ENCODE measurements at places on chromosomes 1 and 21. TPM values are rescaled to one million over a fixed set of nuclear protein-coding genes. Genes with fewer than 3 reads are reported as not detected.

DNA sequence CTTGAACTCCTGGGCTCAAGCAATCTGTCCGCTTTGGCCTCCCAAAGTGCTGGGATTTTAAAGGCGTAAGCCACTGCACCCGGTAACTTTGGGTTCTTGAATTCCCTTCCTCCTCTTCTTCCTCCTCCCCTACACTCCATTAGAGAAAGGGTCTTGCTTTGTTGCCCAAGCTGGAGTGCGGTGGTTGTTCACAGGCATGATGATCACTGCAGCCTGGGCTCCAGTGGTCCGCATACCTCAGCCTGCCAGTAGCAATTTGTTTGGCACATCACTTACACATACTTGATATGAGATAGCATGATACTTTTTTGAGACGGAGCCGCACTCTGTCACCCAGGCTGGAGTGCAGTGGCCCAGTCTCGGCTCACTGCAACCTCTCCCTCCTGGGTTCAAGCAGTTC lies 2.2 kb downstream of the DEGS1 start:
- no peak for DNase-seq

DNA sequence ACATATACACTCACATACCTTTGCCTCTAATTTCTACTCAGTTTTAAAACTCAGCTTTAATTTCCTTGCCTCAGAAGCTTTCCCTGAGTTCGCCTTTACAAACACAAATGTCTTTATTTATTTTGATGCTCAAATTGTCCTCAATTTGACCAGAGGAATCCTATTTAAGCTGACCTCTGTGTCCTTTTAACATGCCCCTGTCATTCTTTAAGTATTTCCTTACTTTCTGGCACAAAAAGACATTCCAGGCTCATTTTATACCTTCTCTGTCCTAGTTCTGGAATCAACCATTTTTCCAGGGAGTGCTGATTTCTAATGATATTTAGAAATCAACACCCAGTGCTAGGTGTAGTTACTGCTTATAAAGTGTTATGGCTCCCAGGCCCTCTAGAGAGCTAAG lies 82.5 kb downstream of the OSBPL9 start:
- no peak for DNase-seq

- no peak for DNase-seq
Measured at GRCh38 chr1:13507075-13507474, 6.7 kb downstream of the LRRC38 start.

DNA sequence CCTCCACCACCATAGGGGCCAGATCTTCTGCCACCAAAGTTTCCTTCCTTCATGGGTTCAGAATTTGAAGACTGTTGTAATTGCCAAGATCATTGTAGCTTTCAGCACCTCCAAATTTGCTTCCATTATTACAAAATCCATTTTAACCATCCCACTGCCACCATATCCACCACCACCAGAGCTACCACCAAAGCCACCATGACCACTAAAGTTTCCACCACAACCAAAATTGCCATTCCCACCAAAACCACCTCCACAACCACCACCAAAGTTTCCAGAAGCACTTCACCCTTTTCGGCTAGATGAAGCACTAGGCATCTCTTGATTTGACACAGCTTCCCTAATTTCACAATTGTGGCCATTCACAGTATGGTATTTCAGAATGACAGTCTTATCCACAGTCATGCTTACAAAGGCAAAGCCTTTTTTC lies 45.2 kb downstream of the SLC30A7 start:
- DNase-seq = peak; percentile 25

GRCh38 chr1:6961289-6961688 lies 176.0 kb downstream of the CAMTA1 start:
- DNase-seq = no peak

DNA sequence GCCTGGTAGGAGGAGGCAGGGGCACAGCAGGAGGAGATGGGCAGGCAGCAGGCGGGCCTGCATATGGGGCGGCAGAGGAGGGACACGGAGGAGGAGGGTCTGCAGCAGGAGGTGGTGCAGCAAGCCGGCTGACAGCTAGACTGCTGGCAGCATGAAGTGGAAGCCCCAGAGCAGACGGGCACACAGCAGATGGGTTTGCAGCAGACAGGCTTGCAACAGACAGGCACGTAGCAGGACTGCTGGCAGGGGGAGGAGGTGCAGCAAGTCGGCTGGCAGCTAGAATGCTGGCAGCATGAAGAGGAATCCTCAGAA lies 615 bp downstream of the KRTAP10-5 start:
- no peak for DNase-seq

DNA sequence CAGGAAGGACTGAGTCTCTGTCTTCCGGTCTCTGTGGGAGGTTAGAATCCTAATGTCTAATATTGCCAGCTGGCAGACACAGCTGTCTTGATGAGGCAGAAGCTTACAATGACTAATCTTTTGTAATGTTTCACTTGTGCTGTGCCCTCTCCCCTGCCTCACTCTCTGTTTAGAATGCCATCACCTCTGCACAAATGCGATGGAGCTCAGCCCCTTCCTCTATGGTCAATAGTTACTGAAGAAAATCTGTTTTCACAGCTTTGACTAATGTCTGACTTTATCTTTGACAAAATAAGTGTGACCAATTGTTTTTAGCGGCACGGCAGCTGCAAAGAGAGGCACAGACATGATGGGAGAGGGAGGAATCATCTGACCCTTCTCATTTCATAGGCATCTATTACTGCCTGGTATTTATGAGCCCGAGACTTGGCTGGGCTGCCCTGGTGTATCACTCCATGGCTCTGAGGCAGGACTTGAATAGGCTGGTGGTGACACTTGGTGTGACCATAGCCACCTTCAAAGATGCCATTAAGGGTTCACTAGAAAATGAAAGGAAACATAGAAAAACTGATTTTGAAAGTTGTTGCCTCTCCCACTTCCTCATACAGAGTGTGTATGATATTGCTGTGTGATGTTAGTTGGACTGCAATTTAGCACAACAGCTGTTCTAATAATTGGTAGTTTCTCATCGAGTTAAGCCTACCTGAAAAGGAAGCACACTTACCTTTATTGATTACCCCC lies 163.2 kb upstream of the NBPF11 start:
- DNase-seq = no peak

GRCh38 chr1:8752921-8753713 lies 64.3 kb downstream of the RERE start:
- no peak for DNase-seq

DNA sequence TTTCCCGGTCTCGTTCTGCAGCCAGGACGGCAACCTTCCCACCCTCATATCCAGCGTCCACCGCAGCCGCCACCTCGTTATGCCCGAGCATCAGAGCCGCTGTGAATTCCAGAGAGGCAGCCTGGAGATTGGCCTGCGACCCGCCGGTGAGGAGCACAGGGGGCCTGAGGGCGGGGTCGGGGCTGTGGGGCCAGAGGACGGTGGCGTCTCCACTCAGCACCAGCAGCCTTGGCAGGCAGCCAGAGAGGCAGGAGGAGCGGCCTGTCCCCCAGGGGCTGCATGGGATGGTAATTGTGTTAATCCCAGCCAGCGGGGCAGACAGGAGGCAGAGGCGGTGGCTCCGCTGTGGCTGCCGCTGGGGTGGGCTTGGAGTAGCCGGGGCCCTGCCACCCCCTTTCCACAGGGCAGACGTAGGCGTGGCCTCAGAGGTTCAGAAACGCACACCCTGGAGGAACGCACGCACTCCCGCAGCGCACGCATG lies 12.1 kb downstream of the SAMD11 start:
- no peak for DNase-seq

DNA sequence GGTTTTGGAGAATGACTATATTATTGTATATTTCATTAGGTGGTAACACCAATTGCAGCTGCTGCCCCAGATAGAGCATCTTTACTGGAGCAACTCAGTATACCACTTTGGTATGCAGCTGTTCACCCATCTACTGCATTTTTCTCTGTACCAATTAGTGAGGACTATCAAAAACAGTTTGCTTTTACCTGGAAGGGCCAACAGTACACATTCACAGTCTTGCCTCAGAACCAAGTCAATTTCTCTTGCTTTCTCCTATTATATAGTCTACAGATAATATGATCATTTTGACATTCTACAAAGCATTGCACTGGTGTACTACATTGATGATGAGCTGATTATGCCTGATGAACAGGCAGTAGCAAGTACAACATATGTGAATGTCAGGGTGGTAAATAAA lies 99.3 kb downstream of the PTPRU start:
- DNase-seq = no peak

MFAP2 gene
- total RNA-seq = 0.25 TPM

DNA sequence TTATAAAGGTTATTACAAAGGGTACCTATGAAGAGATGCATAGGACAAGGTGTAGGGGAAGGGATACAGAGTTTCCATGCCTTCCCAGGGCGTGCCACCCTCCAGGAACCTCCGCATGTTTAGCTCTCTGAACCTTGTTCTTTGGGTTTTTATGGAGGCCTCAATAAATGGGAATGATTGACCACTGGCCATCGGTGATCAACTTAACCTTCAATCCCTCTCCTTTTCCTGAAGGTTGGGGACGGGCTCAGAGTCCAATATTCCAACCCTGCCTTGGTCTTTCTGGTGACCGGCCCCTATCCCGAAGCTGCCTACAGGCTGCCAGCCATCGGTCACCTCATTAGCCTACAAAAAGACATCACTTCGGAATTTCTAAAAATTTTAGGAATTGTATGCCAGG lies 11.7 kb downstream of the CD244 start:
- no peak for DNase-seq

DNA sequence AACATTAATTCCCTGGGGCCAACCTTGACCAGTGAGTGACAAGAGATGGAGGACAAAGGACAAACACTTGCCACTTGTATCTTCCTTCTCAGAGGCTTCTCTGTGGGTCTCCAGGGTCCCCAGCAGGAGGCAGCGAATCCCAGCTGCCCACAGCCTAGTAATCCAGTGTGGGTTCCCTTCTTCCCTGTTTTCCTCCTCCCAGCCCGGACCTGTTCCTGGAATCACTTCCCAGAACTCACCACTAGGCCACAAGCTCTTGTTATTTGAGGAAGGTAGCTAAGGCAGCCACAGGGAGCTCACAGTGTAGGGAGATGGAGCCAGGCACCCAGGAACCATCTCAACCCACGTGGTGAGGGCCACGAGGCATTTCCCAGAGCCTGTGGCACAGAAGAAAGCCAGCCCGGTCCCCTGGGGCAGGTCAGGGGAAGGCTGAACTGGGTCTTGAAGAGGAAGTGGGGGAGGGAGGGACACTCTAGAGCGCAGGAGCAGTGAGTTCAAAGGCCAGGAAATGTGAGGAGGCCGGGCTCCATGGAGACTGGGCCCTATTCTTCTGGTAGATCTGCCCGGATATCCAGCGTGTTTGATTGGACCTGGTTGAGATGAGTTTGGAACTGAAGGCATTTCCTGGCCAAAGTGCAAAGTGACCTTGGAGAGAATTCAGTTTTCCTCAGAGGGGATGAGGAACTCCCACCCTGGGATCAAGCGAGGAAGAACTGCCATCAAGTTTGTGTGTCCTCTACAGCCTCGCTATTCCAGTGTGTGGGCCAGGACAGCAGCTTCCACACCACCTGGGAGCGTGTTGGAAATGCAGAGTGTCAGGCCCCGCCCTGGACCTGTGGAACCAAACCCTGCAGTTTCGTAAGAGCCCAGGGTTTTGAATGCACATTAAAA lies 20.3 kb upstream of the C2CD2 start:
- DNase-seq = peak; percentile 14

DNA sequence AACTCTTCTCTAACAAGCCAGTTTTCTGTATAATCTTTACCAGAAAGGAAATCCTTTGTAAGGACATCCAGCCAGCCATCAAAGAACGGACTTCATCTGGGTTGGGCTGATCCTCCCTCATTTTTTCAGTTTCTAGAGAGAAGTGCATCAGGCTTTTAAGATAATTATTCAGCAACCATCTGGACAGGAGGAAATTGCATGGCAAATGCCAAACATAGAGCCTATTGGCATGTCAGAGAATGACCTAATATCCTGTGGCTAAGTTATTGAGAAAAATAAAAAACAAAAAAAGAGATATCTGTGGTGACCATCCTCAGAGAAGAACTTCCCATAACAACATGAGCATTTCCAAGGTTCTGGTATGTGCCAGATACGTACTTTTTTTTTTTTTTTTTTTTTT lies 74.9 kb upstream of the BEND5 start:
- no peak for DNase-seq

DNA sequence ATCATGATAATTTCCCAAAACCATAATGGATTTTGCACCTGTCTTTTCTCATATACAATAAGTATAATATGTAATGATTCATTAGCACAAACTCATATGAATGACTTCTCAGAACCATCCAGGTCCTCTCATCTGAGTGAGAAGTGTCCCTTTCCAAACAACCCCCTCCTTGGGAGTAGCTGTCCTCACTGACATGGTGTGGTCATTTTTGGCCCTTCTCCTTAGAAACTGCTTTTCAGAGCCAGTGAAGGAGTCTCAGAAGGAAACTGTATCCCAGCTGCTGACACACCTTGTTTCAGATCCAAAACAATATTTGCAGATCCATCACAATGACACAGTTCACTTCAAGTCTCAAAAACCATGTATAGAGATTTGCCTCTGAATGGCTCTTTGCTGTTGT lies 95.5 kb downstream of the MIS18A start:
- no peak for DNase-seq

DNA sequence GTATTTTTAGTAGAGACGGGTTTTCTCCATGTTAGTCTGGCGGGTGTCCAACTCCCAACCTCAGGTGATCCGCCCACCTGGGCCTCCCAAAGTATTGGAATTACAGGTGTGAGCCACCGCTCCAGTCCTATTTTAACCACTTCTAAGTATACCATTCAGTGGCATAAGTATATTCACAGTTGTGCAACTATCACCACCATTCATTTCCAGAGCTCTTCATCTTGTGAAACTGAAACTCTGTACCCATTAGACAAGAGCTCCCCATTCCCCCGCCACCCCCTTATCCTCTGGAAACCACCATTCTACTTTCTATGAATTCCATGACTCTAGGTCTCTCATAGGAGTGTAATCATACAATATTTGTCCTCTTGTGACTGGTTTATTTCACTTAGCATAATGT lies 40.2 kb upstream of the CAMTA1 start:
- DNase-seq = no peak

DNA sequence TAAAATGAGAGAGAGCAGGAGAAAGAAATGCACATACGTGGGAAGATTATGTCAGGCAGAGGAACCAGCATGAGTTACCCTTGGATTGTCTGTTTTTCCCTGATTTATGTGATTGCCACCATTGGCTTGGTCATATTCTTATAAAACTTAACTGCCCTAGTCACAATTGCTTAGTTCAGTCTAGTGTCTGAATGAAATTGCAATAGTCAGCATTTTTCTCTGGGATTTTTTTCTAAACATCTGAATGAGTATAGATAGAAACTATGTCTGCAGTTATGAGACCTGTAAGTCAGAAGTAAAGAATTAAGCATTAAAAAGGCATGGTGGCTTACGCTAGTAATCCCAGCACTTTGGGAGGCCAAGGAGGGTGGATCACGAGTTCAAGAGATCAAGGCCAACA lies 889.8 kb downstream of the PLA2G4A start:
- no peak for DNase-seq

GRCh38 chr1:91952187-91952586 lies 3.0 kb downstream of the BRDT start:
- DNase-seq = no peak

- DNase-seq = no peak
Measured at GRCh38 chr1:78426408-78426807, 64.4 kb upstream of the PTGFR start.

DNA sequence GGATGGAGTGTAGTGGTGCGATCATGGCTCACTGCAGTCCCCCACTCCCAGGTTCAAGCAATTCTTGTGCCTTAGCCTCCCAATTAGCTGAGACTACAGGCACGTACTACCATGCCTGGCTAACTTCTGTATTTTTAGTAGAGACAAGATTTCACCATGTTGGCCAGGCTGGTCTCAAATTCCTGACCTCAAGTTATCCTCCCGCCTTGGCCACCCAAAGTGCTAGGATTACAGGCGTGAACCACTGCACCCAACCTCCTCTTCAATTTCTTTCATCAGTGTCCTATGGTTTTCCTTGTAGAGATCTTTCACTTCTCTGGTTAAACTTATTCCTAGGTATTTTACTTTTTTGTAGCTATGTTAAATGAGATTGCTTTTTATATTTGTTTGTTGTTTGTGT lies 10.7 kb upstream of the MAST2 start:
- no peak for DNase-seq
